ENCODE measurements at places on chromosomes 11 and 22.

GRCh38 chr11:104531075-104531474 lies 367.1 kb upstream of the PDGFD start:
- no peaks in the 10 kb centered on the region for H3K36me3 ChIP-seq
- H3K4me3 ChIP-seq: no peak overlapping the region
- H3K27me3 ChIP-seq: no peaks in the 10 kb centered on the region
- no peak overlapping the region for H3K27ac ChIP-seq
- H3K4me1 ChIP-seq: no peaks in the 10 kb centered on the region

GRCh38 chr11:32390712-32391111 lies 44.6 kb downstream of the WT1 start:
- no peaks in the 10 kb centered on the region for H3K4me1 ChIP-seq
- no peak overlapping the region for H3K4me3 ChIP-seq
- H3K27ac ChIP-seq: no peak overlapping the region
- no peak for DNase-seq
- no peaks in the 10 kb centered on the region for H3K36me3 ChIP-seq
- no peaks in the 10 kb centered on the region for H3K27me3 ChIP-seq

- H3K27ac ChIP-seq: no peak overlapping the region
- no peaks in the 10 kb centered on the region for H3K36me3 ChIP-seq
- H3K27me3 ChIP-seq: no peaks in the 10 kb centered on the region
- no peak overlapping the region for H3K4me3 ChIP-seq
Observed at GRCh38 chr11:10358696-10359095, 53.8 kb downstream of the ADM start.

DNA sequence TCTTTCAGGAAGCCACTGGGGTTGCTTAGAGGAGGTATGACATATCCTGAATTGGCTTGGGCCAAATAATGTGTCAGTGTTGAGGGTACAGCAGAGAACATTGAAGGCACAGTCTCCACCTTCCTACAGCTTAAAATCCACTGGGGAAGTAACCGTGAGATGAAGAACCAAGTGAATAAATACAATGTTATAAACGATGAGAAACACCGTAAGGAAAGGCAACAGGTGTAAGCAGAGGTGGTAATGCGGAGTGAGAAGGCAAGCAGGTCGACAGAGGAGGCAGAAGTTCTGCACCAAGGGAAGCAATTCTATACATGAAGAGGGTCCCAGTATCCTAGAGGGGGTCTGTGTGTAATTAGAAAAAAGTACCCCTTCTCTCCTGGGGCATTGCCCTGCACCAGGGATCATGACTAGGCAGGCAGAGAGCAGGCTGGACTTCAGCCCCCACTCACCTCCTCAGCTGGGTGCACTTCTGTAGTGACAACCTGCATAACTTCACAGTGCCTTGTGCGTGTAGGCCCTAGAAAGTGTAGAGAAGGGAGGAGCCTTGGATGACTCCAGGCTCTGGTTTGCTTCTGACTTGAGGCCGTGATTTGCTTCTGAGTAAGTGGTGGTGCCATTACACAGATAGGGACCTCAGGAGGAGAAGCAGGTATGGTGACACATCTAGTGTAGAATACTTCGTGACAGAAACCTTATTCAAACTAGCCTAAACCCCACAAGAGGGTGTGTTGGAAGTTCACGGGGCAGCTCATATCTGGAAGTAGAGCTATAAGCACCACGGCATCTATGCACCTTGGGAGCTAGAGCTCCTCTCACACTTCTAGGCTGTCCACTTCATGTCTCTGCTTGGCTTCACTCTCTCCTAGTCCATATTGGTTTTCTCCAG lies 4.9 kb downstream of the MYOD1 start:
- no peak overlapping the region for H3K4me3 ChIP-seq
- no peaks in the 10 kb centered on the region for H3K4me1 ChIP-seq
- H3K27me3 ChIP-seq: no peaks in the 10 kb centered on the region
- H3K36me3 ChIP-seq: no peaks in the 10 kb centered on the region
- H3K27ac ChIP-seq: no peak overlapping the region

GRCh38 chr11:266676-267439 lies 11.3 kb upstream of the NLRP6 start:
- H3K27ac ChIP-seq: no peak overlapping the region
- no peaks in the 10 kb centered on the region for H3K27me3 ChIP-seq
- H3K4me1 ChIP-seq: no peaks in the 10 kb centered on the region
- no peak for DNase-seq
- no peaks in the 10 kb centered on the region for H3K36me3 ChIP-seq

- no peaks in the 10 kb centered on the region for H3K27me3 ChIP-seq
- no peak for DNase-seq
- H3K36me3 ChIP-seq: no peaks in the 10 kb centered on the region
- H3K4me1 ChIP-seq: no peaks in the 10 kb centered on the region
- no peak overlapping the region for H3K4me3 ChIP-seq
Observed at GRCh38 chr11:116714902-116715301, 57.9 kb downstream of the BUD13 start.

DNA sequence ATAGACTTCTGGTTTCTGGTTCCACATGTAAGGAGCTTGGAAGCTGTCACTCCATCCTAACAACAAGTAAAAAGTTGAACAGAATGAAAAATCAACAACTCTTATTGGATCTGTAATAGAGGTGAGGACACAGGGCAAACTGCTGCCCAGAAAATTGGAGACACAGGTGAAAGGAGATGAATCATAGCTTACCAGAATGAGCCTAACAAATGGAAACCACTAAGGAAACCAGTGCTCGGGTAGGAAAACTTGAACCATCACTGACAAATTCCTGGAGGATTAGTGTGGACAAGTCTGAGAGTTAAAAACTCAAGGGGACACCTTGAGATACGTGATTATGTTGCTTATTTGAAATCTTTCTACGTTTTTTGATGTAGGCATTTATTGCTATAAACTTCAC lies 52.1 kb downstream of the GDPD4 start:
- DNase-seq: no peak
- H3K27me3 ChIP-seq: no peaks in the 10 kb centered on the region
- H3K27ac ChIP-seq: no peak overlapping the region
- H3K4me3 ChIP-seq: no peak overlapping the region
- H3K4me1 ChIP-seq: no peaks in the 10 kb centered on the region
- no peaks in the 10 kb centered on the region for H3K36me3 ChIP-seq
